ENCODE measurements at places on chromosomes 7 and 10. TPM values are rescaled to one million over a fixed set of nuclear protein-coding genes. Genes with fewer than 3 reads are reported as not detected.
A peak's percentile ranks its signal among the peaks of the same experiment; 100 is the strongest.

GRM3 gene
- not detected for total RNA-seq

DNA sequence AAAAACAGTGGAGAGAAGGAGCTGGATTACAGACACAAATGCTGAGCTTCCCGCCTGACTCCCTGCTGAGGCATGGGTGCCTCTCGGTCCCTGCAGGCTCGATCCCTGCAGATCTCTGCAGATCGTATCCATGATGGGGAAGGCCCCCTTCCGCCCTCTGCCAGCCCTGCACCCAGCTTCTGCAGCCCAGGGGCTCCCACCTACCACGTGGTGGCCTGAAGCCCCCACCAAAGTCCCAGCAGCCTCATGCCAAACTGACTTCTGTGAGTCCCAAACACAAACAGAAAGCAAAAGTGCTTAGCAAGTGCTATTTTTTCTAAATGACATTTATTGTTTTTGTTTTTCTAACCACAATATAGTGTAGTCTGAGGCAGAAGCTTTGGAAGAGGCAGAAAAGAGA lies 127.1 kb upstream of the CHST15 start:
- no peak for DNase-seq

GRCh38 chr7:82131215-82131614 lies 312.4 kb downstream of the CACNA2D1 start:
- DNase-seq: peak; percentile 4

RINT1 gene
- 24.9 TPM for total RNA-seq

CFAP46 gene
- total RNA-seq: 4.4 TPM

GRCh38 chr7:7720750-7721621 lies 2.6 kb upstream of the RPA3 start:
- DNase-seq: no peak

NPC1L1 gene
- total RNA-seq: not detected
